ENCODE measurements at places on chromosomes 2 and 18.

DNA sequence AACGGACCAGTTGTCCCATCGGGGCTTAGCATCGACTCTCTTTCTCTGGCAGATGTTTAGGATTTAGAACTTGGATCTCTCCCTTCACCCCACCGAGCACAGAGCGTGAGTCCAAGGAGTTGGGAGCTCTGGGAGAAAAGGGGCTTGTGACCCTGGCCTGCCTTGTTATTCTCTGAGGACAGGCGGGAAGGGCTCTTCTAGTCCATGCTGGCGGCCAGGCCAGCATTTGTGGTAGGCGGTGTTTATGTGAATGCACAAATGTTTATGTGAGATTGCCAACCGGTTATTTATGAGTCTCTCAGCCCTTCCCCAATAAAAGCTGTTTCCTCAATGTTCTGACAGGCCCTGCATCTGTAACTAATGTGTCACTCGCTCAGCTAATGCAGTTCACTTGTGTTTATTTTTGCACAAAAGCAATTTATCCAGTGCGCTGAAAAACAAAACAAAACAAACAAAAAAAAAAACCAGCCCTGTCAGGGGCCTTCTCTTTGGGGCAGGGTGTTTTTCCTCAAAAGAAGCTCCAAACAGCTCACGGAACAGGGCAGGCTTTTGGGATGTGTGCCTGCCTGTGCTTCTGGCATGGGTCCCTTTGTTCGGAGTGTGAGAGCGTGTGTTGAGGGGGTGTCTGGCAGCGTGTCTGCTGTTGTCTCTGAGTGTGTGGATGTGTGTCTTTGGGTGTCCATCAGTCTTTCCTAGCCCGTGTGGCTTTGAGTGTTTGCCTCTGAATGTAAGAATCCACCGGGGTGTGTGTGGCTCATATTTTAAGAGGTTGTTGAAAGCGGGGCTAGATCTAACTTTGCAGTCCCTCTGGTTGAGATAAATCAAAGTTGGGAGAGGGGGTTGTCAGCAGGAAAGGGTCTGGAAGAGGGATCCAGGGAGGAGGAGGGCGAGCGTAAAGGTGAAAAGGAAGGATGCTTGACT, 52.8 kb upstream of the HAAO start:
- no peak for DNase-seq

DNA sequence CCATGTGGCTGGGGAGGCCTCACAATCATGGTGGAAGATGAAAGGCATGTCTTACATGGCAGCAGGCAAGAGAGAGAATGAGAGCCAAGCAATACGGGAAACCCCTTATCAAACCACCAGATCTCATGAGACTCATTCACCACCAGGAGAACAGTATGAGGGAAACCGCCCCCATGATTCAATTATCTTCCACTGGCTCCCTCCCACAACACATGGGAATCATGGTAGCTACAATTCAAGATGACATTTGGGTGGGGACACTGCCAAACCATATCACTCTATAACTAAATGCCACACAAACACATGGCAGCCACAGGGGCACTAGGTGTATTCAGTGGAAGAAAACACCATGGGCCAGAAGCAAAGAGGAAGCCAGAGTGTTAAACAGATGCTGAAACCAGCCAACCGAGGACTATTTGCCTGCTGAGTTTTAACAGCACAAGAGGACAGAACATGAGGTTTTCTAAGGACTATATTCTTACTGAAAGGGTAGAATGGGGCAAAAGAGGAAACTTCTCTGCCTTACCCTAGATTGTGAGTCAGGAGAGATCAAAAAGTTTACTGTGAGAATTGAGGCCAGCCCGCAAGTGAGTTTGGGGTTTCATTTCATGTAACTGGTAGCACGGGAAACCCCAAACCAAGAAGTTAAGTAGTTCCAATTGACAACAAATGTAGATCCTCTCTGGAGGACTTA, 49.2 kb downstream of the SIGLEC15 start:
- DNase-seq = peak; percentile 71

DNA sequence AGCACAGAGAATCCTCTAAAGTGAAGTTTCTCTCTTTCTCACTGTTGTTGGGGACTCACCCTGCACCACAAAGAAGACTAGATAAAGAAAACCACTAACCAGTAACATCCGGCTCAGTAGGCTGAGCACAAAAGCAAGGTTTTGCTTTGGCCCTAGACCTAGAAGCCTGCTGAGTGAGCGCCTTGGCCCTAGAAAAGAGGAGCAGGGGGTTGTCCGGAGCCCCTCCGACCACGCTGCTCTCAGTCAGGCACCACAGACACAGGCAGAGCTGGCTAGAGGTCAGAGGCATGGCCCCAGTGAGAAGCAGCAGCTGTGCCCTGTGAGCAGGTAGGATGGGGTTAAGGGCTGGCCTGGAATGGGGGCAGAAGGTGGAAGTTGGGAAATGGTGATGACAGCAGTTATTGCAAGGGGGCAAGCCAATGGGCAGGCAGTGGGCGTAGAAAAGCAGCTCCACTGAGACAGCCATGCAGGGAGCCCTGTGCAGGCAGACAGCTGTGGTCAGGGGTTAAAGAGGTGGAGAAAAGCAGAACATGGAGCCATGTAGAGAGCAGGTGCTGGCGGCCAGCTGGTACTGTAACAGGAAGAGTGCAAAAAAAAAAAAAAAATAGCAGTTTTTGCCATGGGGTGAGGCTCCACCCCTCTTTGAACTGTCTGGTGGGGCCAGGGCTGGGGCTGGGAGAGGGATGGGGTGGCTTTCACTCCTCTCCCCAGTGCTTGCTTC, 36.9 kb upstream of the SLC14A1 start:
- peak; percentile 49 for DNase-seq

GRCh38 chr2:149076863-149077412, 38.4 kb downstream of the LYPD6B start:
- DNase-seq = no peak

DNA sequence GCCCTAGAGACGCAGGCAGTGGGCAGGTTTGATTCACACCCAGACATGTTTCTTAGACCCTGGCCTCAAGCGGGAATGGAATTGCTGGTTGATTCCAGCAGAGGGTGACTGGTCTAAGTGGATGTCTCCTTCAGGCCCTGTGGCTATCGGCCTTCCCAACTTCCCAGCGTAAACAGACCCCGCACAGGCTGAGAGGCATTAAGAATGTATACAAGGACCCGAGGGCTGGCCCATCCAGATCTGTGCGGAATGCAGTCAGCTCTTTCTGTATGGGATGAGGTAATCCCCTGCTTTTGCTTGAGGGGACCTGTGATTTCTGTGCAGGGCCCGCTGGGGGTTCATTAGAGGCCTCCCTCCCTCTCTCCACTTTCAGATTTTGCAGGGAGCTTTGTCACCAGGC, 6.5 kb downstream of the ACKR3 start:
- no peak for DNase-seq

GRCh38 chr18:12155996-12156395, 62.4 kb downstream of the ANKRD62 start:
- no peak for DNase-seq

GRCh38 chr2:142300517-142300916, 169.7 kb upstream of the LRP1B start:
- no peak for DNase-seq

GRCh38 chr2:174076040-174076439, 110.9 kb upstream of the SP3 start:
- no peak for DNase-seq

- DNase-seq = no peak
These were observed 92.6 kb upstream of the PNPT1 start for GRCh38 chr2:55786280-55786679.

DNA sequence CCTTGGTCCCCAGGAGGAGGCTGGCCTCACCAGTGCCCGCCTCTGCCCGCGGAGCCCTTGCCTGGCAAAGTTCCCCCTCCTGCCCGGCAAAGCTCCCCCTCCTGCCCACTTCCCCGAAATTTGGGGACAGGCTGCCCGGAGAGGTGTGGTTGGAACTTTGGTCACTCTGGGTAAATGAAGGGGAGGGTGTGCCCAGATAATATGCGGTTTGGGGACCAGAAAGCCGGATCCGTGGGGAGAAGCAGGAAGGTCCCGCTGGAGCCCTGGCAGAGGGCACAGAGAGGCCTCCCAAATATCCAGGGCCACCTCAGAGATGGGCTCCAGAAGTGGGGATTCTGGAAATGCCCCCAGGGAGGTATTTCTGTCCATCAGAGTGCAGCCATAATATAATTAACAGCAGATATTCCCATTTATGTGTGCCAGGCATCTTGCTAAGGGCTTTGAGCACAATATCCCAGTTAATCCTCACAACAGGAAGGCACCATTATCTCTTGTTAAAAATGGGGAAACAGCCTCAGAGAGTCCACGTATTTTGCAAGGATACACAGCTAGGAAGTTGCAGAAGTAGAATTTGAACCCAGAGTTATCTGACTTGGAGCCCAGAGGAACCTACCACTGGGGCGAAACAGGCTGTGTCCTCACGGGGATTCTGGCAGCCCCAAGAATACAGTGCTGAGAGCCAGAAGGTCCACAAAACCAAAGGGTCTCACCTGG, 914 bp downstream of the STEAP3 start:
- no peak for DNase-seq
